ENCODE measurements at places on chromosomes 6 and 20.

DNA sequence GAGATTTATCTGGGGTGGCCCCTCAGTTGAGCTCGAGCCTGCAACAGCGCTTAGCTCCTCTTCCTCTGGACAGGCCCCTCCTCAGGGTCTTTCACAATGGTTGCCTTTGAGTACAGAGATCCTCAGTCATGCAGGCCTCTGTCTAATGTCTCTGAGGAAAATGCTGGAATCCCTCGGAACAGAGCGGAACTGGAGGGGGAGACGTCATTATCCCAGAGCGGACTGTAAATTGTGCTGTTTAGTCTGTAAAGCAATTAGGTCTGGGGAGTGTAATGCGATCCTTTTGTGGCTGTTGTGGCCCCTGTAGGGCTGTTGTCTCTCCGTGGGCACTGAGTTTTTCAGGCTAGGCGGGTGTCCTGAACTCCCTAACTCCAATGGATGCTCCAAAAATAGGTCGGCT is 15.0 kb upstream of the DAAM2 start:
- DNase-seq: no peak

- DNase-seq: no peak
These were observed 779.3 kb upstream of the CITED2 start for GRCh38 chr6:140153703-140154102.

DNA sequence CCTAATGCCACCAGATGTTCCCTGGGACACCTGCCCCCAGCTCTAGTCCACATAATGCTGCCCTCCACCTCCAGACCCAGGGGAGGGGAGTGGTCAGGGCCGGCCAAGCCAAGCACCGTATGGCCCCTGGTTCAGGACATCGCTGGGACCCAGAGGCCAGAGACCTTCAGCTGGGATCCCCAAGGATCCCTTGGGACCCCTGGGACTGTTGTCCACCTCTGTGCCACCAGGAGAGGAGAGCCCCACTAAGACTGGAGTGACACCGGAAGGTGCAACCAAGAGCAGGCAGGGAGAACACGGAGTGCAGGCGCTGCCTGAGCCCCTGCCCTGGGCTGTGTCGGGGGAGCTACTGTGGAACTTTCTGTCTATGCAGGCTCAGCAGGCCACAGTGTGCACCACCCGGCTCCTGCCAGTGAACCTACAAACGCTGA is 43.6 kb downstream of the CTCFL start:
- DNase-seq: no peak

- peak; percentile 19 for DNase-seq
These were observed 72.5 kb upstream of the SULF2 start for GRCh38 chr20:47857569-47858464.

DNA sequence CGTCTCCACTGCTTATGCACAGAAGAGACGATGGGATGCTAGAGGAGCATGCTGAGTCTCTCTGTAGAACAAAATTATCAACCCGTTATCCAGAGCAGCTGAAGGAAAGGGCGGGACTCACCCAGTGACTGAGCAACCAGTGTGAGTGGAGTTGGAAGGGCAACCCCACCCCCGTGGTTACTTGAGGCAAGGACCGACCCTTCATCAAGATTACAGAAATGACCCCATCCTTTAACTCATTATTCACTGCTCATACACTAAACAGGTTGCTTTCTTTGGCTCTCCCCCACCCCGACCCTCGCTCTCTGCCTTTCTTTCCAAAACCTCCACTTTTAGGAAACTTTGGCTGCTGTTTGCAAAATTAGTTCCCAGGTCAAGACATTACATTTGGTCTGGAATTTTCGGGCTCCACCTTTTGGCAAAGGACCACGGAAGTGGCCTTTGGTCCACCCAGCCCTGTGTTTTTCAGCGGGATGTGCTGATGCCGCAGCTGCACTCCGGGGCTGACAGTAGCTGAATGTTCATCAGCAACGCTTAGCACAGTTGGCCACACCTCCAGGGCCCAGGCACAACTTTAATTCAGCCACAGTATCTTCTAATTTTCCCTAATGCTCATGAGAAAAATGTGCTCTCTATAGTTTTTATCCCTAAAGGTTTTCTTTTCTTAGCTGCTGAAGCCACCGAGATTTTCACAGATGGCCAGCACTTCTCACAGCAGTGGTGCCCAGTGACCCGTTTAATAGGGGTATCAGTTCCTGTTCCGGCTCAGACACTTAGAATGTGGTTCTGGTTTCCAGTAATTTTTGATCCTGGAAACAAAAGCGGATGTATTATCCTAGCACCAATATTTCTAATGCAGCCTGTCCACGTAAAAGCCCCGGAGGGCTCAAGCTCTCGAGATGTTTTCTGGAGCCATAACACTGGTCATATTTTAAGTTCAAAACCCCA is 103.6 kb upstream of the NXT1 start:
- DNase-seq: no peak

DNA sequence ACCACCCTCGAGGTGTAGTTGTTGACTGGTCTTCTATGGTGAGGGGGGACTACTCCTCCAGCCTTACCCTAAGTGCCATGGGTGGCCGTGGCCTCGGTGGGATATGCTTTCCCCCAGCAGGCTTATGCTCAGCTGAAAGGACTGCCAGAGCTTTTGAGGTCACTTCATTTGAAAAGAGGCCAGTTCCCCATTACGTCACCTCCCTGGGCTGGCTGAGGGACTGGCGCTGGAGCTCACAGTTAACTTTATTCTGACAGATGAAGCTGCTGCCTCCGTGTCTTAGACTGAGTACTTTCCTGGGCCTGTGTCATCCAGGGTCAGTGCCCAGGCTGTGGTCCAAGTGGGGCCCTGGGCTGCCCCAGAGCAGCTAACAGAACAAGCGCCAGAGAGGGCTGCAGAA is 42.8 kb upstream of the PCMTD2 start:
- DNase-seq: no peak

DNA sequence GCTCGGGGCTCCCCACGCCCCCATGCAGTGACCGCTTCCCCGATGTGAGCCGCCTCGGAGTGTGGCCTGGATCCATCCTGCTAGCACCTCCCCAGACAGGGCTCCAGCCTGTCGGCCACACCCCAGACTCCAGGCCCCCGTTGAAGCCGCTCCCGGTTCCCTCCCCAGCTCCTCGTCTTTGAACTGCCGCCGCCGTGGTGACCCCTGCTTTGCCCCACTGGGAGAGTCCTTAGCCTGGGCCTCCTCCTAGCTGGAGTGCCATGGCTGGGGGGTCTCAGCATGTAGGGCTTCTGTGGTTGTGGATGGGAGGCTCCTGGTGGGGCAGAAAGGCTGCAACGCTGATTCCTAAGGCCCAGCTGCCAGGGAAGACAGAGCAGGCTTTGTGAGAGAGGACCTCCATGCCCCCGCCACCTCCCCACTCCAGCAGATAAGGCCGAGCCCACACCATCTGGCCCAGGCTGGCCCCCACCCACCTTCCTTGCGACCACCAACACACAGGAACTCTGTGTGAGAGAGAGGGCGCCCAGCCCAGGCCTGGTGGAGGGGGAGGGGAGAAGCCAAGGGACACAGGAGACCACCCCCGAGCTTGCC is 11.4 kb downstream of the FOXS1 start:
- DNase-seq: no peak

DNA sequence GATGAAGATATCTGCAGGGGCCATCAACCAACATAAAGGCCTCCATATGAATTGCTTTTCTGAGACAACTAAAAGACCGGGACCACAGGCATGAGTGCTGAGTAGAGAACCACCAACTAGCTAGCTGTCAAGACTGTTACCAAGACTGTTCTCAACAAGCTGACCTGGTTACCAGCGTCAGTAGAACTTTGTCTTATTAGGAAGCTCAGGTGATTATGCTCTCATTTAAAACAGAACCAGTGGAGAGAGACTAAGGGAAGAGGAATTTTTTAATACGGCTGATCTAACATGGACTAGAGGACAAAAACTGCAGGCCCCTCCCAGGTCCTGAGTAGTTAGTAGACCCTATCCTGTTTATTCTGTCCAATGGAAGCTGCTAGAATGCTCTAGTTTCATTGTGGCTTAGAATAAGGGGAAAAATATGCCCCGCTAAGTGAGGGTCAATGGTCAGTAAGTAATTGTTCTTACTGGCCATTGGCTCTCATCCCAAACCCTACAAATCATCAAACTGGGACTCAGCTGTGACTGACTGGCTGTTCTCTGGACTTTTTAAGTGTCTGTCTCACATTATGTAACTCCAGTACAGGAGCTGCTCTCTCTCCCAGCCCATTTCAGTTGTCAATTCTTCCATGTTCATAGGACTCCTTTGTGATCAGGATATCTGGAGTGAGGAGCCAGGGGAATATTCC is 3.8 kb upstream of the DYNLRB1 start:
- no peak for DNase-seq

GRCh38 chr6:144410059-144410458 is 124.9 kb downstream of the UTRN start:
- DNase-seq: no peak

GRCh38 chr20:62907384-62908317 is 18.7 kb downstream of the DIDO1 start:
- no peak for DNase-seq

DNA sequence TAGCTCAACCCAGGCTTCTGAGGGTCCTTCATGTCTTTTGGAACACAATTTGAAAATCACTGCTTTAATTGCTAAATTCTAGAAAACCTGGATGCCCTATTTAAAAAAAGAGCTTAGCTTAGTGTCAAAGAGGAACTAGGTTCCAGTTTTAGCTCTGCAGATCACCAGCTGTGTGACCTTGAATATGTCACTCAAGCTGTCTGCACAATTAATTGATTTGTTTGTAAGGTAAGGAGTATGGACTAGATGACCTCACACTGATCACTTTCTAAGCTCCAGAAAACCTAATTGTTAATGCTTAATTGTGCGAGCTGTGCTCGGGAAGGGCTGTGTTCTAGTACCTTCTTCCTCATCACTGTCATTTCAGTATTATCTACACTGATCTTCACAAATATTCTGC is 26.2 kb downstream of the UTRN start:
- no peak for DNase-seq

DNA sequence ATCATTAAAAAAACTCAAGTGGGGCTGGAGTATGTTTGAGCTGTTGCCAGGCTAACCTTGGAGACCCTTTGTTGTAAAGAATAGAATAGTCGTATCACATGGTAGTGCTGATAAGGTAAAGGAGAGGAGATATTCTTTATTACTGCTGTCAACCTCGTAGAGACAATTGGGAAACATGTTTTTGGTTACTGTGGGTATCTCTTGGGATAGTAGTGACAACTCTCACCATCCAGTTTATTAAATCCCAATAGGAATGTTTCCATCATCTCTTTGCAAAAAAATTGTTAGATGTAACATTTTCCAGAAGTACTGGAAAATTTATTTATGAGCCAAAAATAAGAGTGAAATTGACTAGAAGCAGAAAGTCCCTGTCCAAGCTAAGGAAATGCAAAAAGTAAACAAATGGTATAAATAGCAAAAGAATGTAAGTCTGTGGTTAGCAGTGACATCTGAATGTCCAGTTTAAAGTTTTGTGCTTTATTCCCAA is 829.3 kb upstream of the CITED2 start:
- DNase-seq: no peak

- no peak for DNase-seq
These were observed 263.8 kb upstream of the FOXQ1 start for GRCh38 chr6:1047981-1048541.

GRCh38 chr6:147677647-147678046 is 169.2 kb downstream of the SAMD5 start:
- DNase-seq: no peak

DNA sequence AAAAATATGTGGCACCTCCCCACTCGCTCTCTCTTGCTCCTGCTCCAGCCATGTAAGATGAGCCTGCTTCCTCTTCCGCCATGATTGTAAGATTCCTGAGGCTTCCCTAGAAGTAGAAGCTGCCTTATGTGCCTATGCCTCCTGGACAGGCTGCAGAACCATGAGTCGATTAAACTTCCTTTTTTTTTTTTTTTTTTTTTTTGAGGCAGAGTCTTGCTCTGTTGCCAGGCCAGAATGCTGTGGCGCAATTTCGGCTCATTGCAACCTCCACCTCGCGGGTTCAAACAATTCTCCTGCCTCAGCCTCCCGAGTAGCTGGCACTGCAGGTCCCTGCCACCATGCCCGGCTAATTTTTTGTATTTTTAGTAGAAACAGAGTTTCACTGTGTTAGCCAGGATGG is 112.5 kb downstream of the FAM217A start:
- no peak for DNase-seq

- no peak for DNase-seq
These were observed 6.4 kb upstream of the CTNNBL1 start for GRCh38 chr20:37687478-37687805.

DNA sequence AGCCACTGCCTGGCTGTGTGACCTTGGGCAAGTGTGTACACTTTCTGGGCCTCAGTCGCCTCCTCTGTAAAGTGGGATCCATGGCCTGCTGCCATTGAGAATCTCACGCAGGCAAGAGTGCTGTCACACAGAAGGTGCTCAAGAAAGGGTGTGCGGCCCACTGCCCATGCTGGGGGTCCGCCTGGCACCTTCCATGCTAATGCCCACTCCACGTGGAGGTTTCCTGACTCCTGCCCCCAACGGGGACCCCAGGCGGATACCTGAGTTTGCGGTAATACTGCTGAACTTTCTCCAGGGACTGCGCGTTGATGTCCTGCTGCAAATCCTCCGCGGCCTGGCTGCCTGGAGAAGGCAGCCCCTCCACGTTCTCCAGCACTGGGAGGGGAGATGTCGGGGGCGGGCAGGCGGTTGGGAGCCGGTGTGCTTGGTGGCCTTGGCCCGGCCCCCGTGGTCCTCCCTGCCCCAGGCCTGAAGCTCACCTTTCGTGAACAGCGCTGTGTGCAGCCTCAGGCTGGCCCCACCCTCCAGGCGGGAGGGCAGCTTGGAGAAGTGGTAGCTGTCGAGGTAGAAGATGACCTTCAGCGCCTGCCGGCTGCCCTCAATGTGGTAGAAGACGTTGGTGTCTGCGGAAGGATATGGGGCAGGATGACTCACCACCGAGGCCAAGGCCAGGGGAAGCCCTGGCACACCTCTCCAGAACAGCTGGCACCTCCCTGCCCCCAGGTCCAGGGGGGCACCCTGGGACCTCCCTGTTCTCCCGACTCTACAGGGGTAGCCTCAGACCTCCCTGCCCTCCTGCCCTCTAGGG is 195.6 kb downstream of the PREX1 start:
- DNase-seq: no peak

GRCh38 chr6:109736273-109737025 is 45.4 kb downstream of the FIG4 start:
- no peak for DNase-seq
